ENCODE measurements at places on chromosomes 7 and 10. TPM values are rescaled to one million over a fixed set of nuclear protein-coding genes. Genes with fewer than 3 reads are reported as not detected.
A peak's percentile ranks its signal among the peaks of the same experiment; 100 is the strongest.

WAPL gene
- 41.4 TPM for total RNA-seq

GPRIN2 gene
- not detected for total RNA-seq

TUBB8 gene
- not detected for total RNA-seq

LIPF gene
- total RNA-seq = not detected

FAM237B gene
- not detected for total RNA-seq

NAT16 gene
- total RNA-seq = not detected

PNLIPRP2 gene
- total RNA-seq = not detected

PLPP4 gene
- not detected for total RNA-seq

PTF1A gene
- not detected for total RNA-seq

SPDYE1 gene
- not detected for total RNA-seq

FRMD4A gene
- total RNA-seq = 9.1 TPM

DNA sequence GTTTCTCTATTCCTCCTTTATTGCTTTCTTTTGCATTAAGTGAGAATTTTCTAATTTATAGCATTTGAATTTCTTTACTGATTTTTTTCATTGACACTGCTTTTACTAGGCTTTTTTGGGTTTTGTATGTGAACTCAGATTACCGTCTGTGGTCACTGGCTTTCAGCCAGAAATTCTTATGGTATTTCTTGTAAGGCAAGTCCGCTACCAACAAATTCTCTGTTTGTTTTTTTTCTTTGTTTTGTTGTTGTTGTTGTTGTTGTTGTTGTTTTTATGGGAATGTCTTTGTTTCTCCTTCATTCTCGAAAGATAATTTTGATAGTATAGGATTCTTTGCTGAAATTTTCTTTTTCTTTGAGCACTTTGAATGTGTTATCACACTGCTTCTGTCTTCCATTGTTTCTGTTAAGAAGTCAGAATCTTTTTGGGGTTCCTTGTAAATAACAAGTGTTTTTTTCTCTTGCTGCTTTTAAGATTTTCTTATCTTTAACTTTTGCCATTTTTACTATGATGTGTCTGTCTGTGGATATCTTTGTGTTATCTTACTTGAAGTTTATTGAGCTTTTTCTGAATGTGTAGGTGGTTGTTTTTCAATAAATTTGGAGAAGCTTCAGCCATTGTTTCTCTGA is 7.2 kb downstream of the NET1 start:
- no peak overlapping the region for H3K27ac ChIP-seq
- no peak for DNase-seq
- H3K27me3 ChIP-seq = no peaks in the 10 kb centered on the region
- no peaks in the 10 kb centered on the region for H3K36me3 ChIP-seq

GRCh38 chr7:123749537-123749857 is 694 bp upstream of the WASL start:
- peak overlapping the region; percentile 91 for H3K4me3 ChIP-seq
- no peaks in the 10 kb centered on the region for H3K27me3 ChIP-seq
- H3K4me1 ChIP-seq = peaks cover 42% of the 10 kb centered on the region
- H3K36me3 ChIP-seq = no peaks in the 10 kb centered on the region
- peak overlapping the region; percentile 99 for H3K27ac ChIP-seq
- no peak for DNase-seq

GRCh38 chr10:133520193-133520738 is 6.9 kb upstream of the CYP2E1 start:
- peak overlapping the region; percentile 65 for H3K4me3 ChIP-seq
- no peaks in the 10 kb centered on the region for H3K4me1 ChIP-seq
- H3K27me3 ChIP-seq = no peaks in the 10 kb centered on the region
- no peaks in the 10 kb centered on the region for H3K36me3 ChIP-seq
- DNase-seq = peak; percentile 88

DNA sequence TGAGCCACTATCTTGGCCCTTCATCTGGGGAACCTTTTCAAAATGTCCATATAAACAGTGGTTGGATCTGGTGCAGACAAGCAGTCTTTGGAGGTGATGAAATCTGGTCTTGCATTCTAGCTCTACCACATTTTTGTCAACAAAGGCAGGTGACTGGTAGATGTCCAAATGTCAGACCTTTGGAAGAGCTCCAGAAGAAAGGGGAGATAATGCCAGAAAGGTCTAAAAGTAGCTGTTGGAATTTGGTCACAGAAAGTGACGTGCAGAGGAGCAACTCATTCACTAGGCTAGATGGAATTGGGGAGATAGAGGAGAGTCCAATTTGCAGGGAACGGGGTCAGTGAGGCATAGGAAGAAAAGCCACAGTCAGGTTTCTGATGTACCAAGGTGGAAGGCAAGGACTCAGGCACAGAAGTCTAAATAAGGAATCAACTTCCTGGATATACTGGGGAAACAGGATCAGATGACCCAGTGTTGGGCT is 36.4 kb upstream of the WAC start:
- no peak overlapping the region for H3K4me3 ChIP-seq
- no peaks in the 10 kb centered on the region for H3K36me3 ChIP-seq
- H3K27me3 ChIP-seq = no peaks in the 10 kb centered on the region
- DNase-seq = no peak
- no peaks in the 10 kb centered on the region for H3K4me1 ChIP-seq
- no peak overlapping the region for H3K27ac ChIP-seq

DNA sequence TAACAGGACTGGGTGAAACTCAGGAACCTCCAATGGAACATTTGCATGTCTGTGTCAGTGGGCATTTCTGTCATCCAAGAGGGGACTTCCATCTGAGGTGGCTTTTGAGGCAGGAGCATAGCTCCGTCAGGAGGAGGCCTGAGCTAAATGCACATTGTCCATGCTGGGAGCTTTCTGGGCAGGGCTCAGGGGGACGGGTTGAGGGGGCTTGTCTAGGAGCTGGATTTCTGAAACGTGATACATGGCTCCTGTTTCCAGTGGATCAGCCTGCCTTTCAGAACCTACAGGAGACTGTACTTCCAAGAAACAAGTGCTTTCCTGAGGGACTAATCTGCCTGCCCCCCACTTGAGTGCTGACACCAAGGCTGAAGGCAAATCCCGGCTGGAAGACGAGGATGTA is 40.5 kb upstream of the GDF10 start:
- no peaks in the 10 kb centered on the region for H3K4me1 ChIP-seq
- no peak overlapping the region for H3K4me3 ChIP-seq
- no peaks in the 10 kb centered on the region for H3K27me3 ChIP-seq
- no peaks in the 10 kb centered on the region for H3K36me3 ChIP-seq
- H3K27ac ChIP-seq = no peak overlapping the region

DNA sequence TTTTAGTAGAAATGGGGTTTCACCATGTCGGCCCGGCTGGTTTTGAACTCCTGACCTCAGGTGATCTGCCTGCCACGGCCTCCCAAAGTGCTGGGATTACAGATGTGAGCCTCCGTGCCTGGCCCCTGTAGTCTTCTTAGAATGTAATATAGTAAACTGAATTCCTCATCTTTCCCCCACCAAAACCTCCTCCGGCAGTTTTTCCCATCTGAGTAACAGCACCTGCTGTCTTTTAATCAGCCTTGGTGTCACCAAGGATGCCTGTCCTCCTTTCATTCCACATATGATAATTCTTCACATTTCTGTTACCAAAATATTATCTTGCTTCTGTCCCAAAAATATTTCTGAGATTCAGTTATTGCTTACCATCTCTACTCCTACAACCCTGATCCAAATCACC is 80.2 kb downstream of the ZEB1 start:
- peak; percentile 35 for DNase-seq
- H3K4me1 ChIP-seq = peaks cover 91% of the 10 kb centered on the region
- H3K36me3 ChIP-seq = no peaks in the 10 kb centered on the region
- H3K4me3 ChIP-seq = peak overlapping the region; percentile 45

DNA sequence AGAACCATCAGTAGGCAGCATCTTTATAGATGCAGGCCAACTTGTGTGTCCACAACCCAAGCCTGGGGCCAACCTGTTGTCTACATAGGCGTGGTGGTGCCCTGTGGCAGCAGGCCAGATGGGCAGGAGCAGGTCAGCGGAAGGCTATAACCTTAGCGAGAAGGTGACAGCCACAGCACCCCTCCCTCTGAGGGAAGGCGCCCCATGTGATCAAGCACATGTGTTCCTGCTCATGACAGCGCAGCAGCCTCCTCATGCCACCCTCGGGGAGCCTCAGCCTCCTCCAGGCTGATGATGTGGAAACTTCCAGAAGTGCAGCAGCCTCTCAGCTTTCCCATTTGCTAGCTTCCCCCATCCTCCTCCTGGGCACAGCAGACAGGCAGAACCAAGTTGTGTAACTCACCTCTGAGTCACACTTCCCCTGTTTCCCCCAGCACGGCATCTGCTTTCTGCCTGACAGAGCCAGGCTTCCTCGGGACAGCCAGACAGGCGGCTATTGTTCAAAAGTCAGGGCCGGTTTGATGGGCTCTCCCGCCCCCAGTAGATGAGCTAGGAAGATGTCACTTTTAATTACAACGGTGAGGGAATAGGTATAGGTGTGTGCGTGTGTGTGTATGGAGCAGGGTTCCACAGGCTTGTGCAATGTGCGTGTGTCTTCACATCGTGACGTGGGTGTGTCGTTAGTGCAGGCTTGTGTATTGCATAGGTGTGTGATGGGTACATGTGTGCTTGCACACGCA is 312.0 kb upstream of the ZMIZ1 start:
- H3K36me3 ChIP-seq = no peaks in the 10 kb centered on the region
- peaks cover 10% of the 10 kb centered on the region for H3K4me1 ChIP-seq
- peak overlapping the region; percentile 16 for H3K27ac ChIP-seq
- H3K4me3 ChIP-seq = no peak overlapping the region
- H3K27me3 ChIP-seq = peaks cover 4% of the 10 kb centered on the region
- peak; percentile 89 for DNase-seq

GRCh38 chr10:78717200-78717599 is 351.6 kb upstream of the ZMIZ1 start:
- peaks cover 6% of the 10 kb centered on the region for H3K4me1 ChIP-seq
- H3K36me3 ChIP-seq = no peaks in the 10 kb centered on the region
- peak; percentile 61 for DNase-seq

DNA sequence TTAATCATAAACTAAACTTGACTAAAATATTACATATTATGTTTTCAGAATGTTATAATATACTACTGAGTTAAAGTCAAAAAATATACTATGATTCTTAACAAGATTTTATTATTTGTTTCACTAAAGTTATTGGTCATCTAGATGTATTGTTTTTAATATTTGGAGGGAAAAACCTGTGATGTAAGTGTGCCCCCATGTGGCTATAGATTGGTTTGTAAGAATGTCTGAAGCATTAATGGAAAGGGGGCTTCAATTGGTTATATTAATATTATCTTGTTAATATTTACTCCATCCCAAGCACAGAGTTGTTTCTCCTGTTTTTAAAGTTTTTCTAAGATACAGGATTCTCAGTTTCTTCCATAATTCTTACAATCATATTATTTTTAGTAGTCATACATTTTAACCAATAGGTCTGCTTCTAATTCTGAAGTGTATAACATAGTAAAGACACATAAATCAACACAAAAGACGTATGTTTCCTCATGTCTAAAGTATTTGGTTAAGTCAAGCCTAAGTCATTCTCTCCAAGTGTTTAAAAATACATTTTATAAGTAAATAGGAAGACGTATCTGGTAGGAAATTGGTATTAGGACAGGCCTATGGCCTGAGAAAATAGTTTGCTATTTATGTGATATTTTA is 58.0 kb downstream of the GNAT3 start:
- no peak overlapping the region for H3K27ac ChIP-seq
- H3K4me3 ChIP-seq = no peak overlapping the region
- H3K36me3 ChIP-seq = no peaks in the 10 kb centered on the region
- H3K27me3 ChIP-seq = no peaks in the 10 kb centered on the region
- H3K4me1 ChIP-seq = no peaks in the 10 kb centered on the region
- no peak for DNase-seq

DNA sequence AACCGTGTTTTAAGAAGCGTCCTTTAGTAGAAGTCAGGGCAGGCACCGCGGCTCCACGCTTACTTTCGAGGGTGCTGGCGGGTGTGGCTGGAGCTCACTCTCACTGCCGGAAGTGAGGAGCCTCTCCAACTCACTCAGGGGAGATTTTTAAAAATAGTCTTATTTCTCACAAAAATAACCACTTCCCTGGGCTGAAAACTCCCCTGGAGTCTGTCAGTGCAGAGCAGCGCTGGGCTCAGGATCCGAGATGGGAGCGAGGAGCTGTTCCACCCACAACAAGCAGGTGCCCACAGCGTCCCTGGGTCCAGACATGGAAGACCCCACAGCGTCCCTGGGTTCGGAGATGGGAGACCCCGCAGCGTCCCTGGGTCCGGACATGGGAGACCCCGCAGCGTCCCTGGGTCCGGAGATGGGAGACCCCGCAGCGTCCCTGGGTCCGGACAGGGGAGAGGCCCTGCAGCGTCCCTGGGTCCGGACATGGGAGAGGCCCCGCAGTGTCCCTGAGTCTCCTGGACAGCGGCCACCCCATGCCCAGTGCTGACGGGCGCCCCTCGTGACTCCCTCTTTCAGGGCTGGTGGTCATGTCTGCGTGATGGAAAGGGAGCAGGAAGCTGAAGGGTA is 51.2 kb downstream of the VIPR2 start:
- H3K27me3 ChIP-seq = no peaks in the 10 kb centered on the region
- H3K4me3 ChIP-seq = peak overlapping the region; percentile 11
- peak overlapping the region; percentile 99 for H3K27ac ChIP-seq
- peaks cover 40% of the 10 kb centered on the region for H3K4me1 ChIP-seq

GRCh38 chr10:26689399-26689798 is 8.1 kb upstream of the PDSS1 start:
- no peaks in the 10 kb centered on the region for H3K36me3 ChIP-seq
- H3K4me3 ChIP-seq = no peak overlapping the region
- H3K27ac ChIP-seq = no peak overlapping the region
- no peaks in the 10 kb centered on the region for H3K27me3 ChIP-seq
- no peak for DNase-seq

GRCh38 chr7:69162931-69163670 is 435.2 kb upstream of the AUTS2 start:
- no peak overlapping the region for H3K4me3 ChIP-seq
- H3K27me3 ChIP-seq = no peaks in the 10 kb centered on the region
- no peak for DNase-seq
- H3K4me1 ChIP-seq = peaks cover 7% of the 10 kb centered on the region
- H3K27ac ChIP-seq = no peak overlapping the region

DNA sequence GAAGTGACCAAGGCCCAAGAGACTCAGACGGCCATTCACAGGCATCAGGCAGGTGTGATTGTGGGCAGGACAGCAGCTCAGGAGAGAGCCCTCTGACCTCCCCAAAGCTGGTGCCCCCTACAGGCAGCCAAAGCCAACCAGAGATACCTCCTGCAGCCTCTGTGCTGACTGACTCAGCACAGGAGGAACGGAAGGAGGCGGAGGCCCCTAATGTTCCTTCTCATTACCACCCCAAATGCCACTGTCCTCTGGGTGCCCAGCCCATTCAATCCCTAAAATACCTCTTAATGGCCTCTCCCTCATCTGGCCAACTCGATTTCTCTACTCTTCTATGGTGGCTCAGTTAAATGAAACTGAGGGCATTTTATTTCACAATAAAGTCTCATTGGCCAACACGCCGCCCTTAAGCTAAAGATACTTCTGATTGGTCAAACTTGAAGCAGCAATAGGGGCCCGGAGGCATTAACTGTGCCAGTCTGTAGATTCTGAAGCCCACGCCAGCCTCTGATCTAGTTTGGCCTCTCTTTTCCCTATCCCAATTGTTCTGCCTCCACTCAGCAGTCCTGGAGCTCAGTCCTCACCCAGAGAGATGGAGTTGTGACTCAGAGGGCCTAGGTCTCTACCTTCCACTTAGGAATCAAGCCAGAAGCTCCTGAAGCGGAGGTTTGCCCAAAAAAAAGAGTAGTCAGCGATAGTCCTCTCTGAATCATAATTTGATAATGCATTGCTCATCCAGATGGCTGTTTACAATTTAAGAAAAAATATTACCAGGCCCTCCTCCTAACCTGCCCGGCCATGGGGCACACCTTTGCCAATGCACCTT is 1.2 kb downstream of the CYREN start:
- peaks cover 34% of the 10 kb centered on the region for H3K36me3 ChIP-seq
- DNase-seq = peak; percentile 74
- H3K4me3 ChIP-seq = peak overlapping the region; percentile 97
- peaks cover 46% of the 10 kb centered on the region for H3K4me1 ChIP-seq
- peak overlapping the region; percentile 100 for H3K27ac ChIP-seq
- H3K27me3 ChIP-seq = no peaks in the 10 kb centered on the region

Data from psoas muscle (tissue), 8 donors.